Mesenchymal stem cell (in vitro differentiated cells and primary cell): ENCODE measurements at places on chromosomes 11 and 22.

DNA sequence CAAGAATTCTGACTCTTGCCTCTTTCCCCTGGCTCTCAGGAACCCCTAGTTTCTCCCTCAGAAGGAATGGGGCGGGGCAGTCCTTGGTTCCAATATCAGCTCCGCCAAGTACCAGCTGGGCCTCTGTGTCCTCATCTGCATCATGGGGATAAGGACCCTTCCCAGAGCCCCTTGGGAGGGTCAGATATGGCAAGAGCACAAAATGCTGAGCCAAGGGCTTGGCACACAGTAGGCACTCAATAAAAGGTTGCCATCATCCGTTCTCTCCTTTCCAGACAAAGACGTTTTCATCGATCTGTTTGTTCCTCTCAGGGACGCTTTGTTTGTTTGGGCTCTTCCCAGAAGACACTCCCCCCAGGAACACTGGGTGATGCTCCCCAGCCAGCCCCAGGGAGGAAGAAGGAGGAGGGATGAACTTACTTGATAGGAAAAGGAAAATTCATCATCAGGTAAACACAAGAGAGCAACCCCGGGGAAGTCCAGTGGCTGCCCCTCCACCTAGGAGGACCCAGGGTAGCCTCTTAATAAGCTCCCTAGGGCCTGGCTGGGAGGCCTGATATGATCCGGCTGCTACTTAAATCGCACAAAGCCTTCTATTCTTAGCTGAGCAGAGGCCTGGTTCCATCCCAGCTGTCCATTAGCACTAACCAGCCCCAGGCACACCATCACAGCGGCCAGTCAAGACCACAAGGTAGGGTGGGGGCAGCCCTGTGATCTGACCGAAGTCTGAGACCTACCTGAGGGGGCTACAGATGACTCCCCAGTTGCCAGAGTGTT is 19.6 kb downstream of the GDPD5 start:
- no peak for DNase-seq

GRCh38 chr11:68282141-68282860 is 10.5 kb upstream of the C11orf24 start:
- no peak for DNase-seq

DNA sequence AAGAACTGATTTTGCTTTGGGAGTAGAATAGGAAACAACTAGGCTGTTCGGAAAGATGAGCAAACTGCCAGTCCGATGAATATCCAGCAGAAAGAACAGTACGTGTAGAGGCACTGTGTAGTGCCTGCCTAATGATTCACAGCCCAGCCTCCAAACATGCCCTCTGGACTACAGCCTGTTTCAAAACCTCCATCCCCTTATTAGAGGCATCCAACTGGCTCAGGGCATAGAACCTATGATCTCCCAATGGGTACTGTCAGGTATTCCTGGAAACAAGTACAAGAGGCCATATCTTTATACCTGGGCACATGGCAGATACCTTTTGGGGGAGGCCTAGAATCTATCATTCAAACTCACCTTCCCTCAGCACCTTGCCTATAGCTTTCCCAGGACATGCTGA is 4.9 kb downstream of the RRP8 start:
- no peak for DNase-seq

- no peak for DNase-seq
These were observed 43.5 kb downstream of the GNB1L start for GRCh38 chr22:19811211-19811621.

- DNase-seq, result no peak
These were observed 19.8 kb downstream of the MCM5 start for GRCh38 chr22:35419756-35420155.

GRCh38 chr11:111298413-111299100 is at the start of gene POU2AF3:
TSS of gene POU2AF3 (plus strand) at chr11:111298546. CDS start at chr11:111298582, 36 bp downstream.
- no peak for DNase-seq

DNA sequence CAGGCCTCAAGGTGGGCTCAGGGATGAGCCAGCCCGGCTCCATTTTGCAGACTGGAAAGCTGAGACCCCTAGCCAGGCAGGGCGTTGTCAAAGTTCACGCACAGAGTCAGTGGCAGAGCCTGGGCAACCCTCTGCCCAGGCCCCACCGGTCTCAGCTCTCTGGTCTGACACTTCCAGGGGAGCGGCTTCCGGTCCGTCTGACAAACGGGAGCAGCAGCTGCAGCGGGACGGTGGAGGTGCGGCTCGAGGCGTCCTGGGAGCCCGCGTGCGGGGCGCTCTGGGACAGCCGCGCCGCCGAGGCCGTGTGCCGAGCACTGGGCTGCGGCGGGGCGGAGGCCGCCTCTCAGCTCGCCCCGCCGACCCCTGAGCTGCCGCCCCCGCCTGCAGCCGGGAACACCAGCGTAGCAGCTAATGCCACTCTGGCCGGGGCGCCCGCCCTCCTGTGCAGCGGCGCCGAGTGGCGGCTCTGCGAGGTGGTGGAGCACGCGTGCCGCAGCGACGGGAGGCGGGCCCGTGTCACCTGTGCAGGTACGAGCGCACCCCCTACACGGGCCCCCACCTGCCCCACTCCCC is 36.0 kb downstream of the CD6 start:
- no peak for DNase-seq

GRCh38 chr11:116686866-116687265 is 85.9 kb downstream of the BUD13 start:
- no peak for DNase-seq

DNA sequence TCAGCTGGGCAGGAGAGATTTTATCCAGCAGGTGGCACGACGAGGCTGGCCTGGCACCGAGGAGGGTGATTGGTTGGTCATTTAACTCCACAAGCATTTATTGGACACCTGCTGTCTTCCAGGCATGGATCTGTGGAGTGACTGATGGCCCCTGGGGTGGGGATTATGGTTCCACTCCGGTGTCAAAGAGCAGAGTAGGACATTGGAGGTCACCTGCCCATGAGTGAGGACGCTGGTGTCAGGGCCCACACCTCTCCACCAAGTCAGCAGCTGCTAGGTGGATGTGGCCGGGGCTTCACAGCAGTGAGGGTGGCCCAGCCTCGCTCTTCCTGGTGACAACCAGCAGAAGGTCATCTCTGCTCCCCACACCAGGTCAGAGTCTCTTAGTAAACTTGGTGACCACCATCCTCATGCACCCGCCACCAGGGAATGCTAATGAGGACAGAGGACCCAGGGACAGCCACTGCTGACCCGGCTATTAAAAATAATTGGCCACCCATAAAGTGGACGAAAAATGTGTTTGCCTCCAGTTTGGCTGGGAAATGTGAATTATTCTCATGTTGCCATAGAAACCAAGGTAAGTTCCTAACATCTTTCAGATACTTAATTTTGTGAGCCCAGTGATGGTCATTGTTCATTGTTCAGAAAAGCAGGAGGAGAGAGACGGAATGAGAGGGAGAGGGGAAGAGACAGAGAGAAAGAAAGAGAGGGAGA is 428.7 kb downstream of the TBC1D22A start:
- DNase-seq, result no peak

- no peak for DNase-seq
These were observed 402.2 kb downstream of the AASDHPPT start for GRCh38 chr11:106479646-106480045.

DNA sequence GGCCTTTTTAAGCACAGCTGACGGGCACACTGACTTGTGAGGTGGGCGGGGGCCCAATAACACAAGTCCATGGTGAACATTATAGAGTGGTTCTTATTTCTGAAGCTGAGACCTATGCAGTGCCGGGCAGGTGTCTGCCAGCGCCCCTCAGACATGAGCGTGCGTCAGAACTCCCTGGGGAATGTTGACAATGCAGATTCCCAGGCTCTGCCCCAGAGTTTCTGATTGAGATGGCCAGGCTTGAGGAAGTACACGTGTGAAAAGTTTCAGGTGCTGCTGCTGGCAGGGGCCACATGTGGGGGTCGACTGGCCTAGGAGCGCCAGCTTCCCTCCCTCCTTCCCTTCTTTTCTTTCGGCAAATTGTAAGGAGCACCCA is 46.2 kb downstream of the TPCN2 start:
- DNase-seq, result no peak

DNA sequence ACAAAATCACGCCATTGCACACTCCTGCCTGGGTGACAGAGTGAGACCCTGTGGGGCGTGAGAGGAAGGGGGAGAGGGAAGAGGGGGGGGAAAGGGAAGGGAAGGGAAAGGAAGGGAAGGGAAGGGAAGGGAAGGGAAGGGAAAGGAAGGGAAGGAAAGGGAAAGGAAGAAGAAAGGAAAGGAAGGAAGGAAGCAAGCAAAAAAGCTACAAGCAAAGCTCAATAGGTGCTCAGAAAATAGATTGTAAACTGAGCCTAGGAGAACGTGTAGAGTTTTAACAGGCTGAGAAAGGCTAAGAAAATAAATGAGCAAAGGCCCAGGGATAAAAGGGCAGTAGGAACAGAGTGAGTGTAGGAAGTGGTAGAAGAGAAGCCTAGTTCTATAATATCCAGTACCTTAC is 30.8 kb upstream of the GDPD4 start:
- no peak for DNase-seq

DNA sequence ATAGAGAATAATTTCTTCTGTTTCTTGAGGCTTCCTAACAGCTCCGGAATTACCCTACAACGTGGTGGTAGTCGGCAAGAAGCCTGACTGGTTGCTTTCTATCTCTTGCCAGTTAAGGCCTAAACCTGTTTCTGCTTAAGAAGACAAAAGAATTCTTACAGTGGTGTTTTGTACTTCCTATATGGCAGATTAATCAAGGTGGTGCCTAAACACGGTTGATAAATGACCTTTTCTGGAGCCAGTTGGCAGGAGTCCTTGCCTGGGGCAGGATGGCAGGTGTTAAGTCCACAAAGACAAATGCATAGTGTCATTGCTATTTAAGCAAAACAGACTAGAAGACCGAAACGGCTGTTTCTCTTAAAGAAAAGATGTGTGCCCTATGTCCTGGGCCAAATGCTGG is 9.9 kb downstream of the GVQW3 start:
- DNase-seq, result no peak
